Activated CD4-positive, alpha-beta T cell treated with anti-CD3 and anti-CD28 coated beads, Interleukin-2, amount 50 U/mL, for 4 hours (primary cell): ENCODE measurements at places on chromosomes 2 and 18.

- DNase-seq, result no peak
Measured at GRCh38 chr2:60053791-60054190, 499.7 kb downstream of the BCL11A start.

GRCh38 chr2:99377879-99378278, 40.7 kb downstream of the EIF5B start:
- no peak for DNase-seq

DNA sequence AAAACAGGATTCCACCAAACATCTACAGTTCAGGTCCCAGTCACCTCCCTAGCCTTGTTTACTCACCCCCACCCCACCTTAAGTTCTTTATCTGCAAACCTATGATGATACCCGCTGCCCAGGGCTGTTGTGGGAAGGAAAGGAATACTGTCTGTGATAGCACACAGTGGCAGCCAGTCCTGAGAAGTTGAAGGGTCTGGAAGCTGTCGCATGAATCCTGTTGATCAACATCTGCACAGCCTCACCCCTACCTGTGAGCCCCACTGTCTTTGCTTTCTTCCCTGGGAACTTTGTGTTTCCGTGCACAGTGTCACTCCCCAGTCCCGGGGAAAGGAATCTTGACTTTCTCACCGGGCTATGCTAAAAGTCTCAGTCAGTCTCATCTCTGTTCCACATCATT, 160.7 kb upstream of the EPAS1 start:
- DNase-seq, result no peak

DNA sequence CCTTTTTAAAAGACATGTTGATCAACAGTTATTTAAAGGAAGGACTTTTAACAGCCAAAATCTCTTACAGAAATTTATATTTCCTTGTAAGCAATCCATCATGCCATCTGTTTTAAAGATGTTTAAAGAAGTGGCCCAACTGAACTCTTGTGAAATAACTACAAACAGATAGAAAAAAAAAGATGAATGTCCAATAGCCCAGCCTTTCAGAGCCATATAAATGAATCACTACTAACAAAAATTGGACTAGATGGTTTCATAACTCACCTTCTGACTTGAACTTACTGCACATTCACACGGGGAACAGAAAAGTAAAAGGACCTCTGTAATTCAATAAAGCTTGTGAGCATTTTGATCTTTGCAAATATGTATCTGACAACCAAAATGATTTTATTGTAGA, 319.0 kb upstream of the CHAC2 start:
- DNase-seq, result no peak

- no peak for DNase-seq
Measured at GRCh38 chr2:240959214-240959940, 39.0 kb upstream of the SNED1 start.

DNA sequence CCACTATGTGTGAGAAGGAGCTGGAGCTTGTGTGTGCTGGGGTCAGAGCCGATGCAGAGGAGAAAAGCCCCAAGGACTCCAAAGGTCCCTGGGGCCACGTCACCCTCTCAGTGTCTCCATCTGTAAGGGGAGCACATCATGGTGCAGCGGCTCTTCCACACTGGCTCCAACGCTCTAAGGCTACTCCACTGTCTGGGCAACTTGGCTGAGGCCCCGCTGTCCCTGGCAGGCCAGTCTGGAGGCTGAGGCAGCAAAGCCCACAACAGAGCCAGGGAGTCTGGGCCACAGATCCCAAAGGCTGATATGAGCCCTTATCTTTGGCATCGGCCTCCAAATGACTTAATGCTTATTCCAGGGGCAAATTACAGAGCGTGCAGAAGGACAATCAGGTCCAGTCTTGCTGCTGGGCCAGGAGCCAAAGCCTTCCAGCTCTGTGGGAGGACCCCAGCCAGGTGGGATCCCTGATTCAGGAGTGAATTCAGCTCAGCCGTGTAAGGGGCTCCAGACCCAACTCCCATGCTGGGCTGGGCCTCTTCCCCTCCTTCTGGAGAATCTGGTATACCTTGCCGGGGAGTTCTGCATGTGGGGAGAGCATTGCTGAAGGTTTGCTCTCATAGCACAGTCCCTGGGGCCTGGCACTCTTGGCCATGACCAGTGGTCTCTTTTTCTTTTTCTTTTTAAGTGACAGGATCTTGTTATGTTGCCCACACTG, 1.8 kb upstream of the DUSP2 start:
- DNase-seq, result no peak

DNA sequence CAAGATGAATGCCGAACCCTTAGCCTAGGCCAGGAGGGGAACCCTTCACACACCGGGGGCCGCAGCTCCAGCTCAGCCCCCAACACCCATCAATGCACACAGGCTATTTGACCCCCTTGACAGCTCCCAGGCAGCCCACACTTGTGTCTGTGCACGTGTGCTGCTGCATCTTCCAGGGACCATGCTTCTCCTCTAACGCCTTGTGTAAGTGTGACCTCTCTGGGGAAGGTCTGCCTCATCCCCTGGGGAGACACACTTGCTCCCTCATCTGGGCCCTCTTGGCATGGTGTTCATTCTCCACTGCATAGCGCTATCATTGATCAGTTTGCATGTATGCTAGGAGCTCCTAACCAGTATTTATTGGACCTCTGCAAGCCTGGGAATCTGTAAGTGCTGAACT, 120.0 kb upstream of the FHL2 start:
- DNase-seq, result no peak

- no peak for DNase-seq
Measured at GRCh38 chr2:208222351-208222750, 32.5 kb downstream of the IDH1 start.

DNA sequence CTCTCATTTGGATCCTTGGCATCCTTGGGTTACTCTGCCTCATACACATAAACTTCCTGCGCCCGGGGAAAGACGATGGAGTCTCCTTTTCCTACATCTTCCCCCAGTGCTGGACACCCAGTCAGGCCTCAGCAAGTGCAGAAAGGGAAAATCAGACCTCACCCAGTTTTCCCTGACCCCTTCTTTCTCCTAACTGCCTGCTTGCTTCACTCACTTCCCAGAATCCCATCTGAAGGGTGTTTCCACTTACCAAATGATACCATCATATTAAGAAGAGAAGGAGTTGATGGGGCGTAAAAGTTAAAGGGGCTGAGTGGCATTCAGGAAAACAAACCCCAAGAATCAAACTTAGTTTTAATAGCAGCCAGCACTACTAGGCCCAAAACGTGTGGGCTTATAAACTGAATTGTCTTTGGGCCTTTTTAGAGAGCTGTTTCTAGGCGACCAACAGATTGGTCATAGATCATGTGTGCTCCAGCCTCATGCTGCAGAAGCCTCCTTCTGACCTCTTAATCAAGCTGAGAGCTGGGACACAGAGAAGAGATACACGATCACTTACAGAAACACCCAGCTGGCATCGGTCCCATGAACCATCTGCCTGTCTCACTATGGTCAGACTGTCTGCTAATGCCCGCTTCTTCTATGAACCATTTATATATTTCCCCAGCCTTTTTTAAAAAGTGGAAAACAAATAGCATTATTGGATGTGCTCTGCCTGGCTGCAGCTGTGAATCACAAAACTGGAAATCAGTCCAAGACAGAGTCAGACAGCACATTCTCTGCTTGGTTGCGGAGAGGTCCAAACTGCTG, 165.7 kb upstream of the SLC14A2 start:
- DNase-seq, result no peak

GRCh38 chr2:225543626-225544025, 144.1 kb downstream of the NYAP2 start:
- no peak for DNase-seq

DNA sequence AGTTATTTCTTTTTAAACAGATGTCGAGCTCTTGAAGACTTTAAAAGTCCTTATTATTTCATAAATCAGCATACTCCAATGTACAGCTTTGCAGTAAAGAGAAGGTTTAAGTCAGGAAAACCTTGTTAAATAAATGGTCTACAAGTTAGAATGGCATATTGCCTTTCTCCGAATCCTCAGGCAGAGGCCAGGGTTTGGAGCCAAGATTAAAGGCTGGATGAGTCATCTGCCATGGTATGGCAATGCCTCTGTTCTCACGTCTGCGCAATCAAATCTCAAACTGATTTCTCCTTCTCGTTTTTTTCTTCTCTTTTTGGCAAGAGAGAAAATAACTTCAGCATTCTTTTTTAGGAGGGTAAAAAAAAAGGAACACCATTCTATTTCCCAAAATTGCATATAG, 5.6 kb upstream of the KCNJ3 start:
- no peak for DNase-seq

DNA sequence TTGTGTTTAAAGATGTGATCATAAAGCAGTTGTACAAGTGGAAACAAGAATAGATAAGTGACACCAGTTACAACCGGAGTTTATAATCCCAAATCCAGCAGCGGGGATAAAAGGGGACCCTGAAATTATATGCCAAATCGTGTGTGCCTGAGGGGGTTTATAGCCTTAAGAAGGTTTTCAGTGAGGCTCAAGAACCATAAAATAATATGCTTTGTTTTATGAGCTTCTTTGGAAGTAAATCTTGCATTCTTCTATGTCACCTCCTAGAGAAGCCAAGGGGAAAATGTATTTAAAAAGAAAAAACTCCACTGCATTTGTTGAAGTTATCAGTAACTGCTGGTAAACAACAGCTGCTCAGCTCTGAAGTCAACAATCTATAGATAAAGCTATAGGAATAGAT, 25.8 kb upstream of the MAP3K20 start:
- no peak for DNase-seq

DNA sequence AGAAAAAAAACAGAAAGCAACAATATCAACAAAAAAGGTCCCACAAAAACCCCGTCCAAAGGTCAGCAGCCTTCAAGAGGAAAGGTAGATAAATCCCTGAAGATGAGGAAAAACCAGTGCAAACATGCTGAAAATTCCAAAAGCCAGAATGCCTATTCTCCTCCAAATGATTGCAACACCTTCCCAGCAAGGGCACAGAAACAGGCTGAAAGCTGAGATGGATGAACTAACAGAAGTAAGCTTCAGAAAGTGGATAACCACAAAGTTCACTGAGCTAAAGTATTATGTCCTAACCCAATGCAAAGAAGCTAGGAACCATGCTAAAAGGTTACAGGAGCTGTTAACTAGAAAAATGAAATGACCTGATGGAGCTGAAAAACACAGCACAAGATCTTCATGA, 226.4 kb upstream of the DSEL start:
- no peak for DNase-seq

DNA sequence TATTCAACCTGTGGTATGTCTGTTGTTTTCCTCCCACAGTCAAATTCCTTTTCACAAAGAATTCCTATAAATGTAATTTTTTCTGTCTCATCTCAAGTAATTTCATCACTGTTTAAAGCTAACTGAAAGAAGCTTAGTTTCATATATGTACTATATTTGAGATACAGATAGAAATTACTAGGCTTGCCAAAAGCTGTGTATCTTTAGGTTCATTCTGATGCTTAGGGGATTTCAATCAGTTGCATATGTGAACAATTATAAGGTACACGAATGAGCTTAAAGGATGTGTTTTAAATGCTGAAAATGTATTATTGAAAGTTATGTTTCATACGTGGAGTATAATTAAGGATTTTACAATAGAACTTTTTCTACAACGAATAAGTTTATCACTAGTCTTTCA, 59.2 kb upstream of the DSG1 start:
- DNase-seq, result no peak

- no peak for DNase-seq
Measured at GRCh38 chr2:20596193-20596972, 54.5 kb downstream of the HS1BP3 start.

GRCh38 chr18:79422022-79422782, 26.5 kb downstream of the NFATC1 start:
- no peak for DNase-seq

GRCh38 chr2:160934991-160935390, 225.2 kb upstream of the TANK start:
- no peak for DNase-seq

- DNase-seq, result no peak
Measured at GRCh38 chr2:201882353-201883090, 76.2 kb downstream of the CDK15 start.

DNA sequence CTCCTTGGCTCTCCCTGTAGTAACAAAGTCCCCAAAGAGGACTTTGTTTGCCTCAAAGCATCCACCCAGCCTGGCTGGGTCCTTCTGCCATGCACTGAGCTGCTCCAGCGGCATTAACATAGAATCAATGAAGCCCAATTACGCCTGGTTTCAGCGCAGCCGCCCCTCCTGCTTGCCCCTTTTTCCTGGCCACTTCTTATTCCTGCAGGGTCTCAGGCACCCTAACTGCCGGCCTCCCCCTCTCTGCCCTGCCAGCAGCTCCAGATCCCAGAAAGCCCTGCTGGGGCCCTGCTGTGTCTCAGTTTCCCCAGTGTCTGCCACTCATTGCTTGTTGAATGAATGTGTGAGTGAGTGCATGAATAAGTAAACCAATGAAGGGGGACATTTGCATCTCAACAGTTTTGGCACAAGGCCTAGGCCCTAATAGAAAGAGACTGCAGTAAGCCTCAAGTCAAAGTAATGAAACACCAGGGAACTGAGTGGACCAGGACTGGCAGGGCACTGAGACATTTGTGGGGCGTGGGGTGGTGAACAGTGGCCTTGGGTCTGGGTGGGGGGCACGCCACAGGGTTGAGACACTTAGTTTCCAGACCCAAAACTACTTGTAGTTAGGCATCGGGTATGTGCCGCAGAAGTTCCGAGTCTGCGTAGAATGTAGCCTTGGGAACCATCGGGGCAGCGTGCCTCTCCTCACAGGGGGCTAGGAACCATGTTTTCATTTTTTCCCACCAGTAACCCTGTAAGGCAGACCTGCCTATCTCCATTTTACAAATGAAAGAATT, 60.6 kb downstream of the SMAD7 start:
- no peak for DNase-seq

DNA sequence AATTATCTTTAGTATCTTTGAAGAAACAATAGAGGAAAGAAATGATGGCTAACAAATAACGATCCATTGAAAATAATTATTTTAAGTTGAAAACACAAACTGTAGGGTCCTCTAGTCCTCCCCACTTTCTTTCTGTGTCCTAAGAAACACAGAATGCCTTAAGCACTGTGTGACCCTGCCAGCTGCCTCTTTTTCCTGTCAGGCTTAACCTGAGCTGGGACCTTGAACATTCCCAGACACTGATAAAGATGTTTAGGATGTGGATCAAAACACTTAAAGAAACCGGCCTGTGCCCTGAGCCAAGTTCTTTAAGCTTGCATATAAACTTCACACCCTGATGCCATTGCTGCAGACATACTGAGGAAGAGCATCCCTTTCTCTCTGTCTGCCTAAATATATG, 755.4 kb upstream of the VRK2 start:
- DNase-seq, result no peak

- DNase-seq, result no peak
Measured at GRCh38 chr2:74584088-74584645, 29.6 kb downstream of the DOK1 start.
